ENCODE measurements at places on chromosomes 4 and X. TPM values are rescaled to one million over a fixed set of nuclear protein-coding genes. Genes with fewer than 3 reads are reported as not detected.
A peak's percentile ranks its signal among the peaks of the same experiment; 100 is the strongest.

MED12 gene
- total RNA-seq: 80.8 TPM

ARSD gene
- total RNA-seq: 54.5 TPM

FHDC1 gene
- total RNA-seq: 4.2 TPM

TSPAN5 gene
- total RNA-seq: 14.7 TPM

NAP1L3 gene
- total RNA-seq: 25.4 TPM

- H3K4me1 ChIP-seq: peaks cover 49% of the 10 kb centered on the region
- DNase-seq: no peak
- no peaks in the 10 kb centered on the region for H3K27me3 ChIP-seq
- peaks cover 7% of the 10 kb centered on the region for H3K36me3 ChIP-seq
- peak overlapping the region; percentile 69 for H3K27ac ChIP-seq
Observed at GRCh38 chr4:37995981-37996775, 36.0 kb downstream of the PTTG2 start.

DNA sequence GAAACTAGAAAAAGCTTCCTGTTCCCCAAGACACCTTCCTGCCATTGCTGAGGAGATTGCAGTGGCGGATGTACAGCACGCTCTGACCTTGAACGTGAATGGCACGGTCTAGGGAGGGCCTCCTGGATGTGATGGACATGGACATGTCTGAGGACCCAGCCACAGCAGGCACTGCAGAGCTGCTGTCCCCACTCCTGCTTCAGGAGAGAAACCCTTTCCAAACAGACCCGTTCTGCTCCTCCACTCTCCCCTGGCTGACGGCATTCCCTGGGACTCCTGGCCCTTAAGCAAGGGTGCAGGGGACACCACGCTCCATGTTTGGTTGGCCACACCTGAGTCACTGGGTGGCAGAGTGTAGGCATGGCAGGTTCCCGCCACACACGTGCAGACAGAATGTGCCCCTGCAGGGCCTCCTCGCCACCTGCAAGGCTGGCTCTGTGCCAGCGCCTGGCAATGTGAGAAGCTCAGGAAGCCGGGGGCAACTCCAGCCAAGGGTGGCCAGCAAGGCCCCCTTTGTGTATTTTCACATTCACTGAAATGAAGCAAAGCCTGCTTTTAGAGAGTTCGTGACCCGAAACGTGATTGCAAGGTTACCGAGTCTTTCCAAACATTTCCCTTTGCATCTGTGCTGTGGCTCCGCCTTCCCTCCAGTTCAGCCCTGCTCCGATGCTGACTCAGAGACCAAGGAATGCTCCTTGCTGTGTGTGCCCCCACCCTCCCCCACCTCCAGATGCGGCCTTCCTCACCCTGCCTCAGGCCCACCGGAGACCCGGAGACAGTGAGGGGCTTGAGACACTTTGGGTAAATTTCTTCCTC is 46.1 kb downstream of the HTRA3 start:
- H3K27me3 ChIP-seq: no peaks in the 10 kb centered on the region
- DNase-seq: peak; percentile 37
- peaks cover 42% of the 10 kb centered on the region for H3K4me1 ChIP-seq
- H3K27ac ChIP-seq: peak overlapping the region; percentile 92
- peak overlapping the region; percentile 46 for H3K4me3 ChIP-seq

DNA sequence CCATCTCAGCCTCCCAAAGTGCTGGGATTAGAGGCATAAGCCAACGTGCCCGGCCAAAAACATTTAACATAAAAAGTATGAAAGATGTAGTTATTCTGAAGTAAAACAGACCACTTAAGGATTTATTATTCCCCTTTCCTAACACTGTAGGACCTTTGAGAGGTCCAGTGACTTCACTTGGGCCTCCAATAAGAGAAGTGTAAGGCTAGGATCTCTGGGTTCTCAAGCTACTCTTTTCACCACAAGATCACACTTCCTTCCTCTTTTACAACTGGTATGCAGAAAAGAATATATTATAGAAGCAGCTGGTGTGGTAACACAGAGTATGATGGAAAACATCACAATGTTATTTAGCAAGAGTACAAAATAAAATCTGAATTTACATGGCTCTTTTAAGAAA is 30.2 kb upstream of the CCNG2 start:
- peaks cover 3% of the 10 kb centered on the region for H3K36me3 ChIP-seq
- H3K27ac ChIP-seq: no peak overlapping the region
- H3K4me1 ChIP-seq: peaks cover 36% of the 10 kb centered on the region
- no peaks in the 10 kb centered on the region for H3K27me3 ChIP-seq
- no peak overlapping the region for H3K4me3 ChIP-seq

- no peak overlapping the region for H3K27ac ChIP-seq
- H3K36me3 ChIP-seq: peaks cover 47% of the 10 kb centered on the region
- no peak for DNase-seq
Observed at GRCh38 chr4:3112609-3113469, 38.4 kb downstream of the HTT start.

DNA sequence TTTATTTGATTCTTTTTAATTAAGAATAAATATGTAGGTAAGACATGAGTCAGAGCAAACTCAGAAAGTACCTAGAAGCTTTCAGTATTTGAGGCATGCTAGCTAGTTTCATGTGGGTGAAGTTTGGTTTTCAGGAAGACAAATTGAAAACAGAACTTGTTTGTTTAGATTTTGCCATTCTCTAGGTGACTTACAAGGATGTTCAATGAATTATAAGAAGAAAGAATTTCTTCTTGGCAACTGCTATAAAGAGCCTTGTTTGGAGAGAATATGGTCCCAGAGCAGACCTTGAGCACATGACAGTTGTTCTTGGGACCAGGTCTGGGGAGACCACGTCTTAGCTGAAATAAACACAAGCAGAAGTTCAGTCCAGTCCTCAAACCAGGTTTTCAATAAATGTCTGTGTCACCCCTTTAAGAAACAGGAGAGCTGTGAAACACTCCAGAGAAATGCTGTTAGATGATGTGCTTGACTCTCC is 38.0 kb upstream of the IL21 start:
- peaks cover 9% of the 10 kb centered on the region for H3K4me1 ChIP-seq
- DNase-seq: no peak
- H3K4me3 ChIP-seq: no peak overlapping the region

- peaks cover 13% of the 10 kb centered on the region for H3K4me1 ChIP-seq
- no peak for DNase-seq
- peak overlapping the region; percentile 0 for H3K27ac ChIP-seq
Observed at GRCh38 chrX:48578661-48579128, 4.4 kb downstream of the RBM3 start.

GRCh38 chr4:113815826-113816225 is 54.3 kb upstream of the CAMK2D start:
- no peak overlapping the region for H3K4me3 ChIP-seq
- no peaks in the 10 kb centered on the region for H3K4me1 ChIP-seq
- no peaks in the 10 kb centered on the region for H3K36me3 ChIP-seq
- H3K27ac ChIP-seq: no peak overlapping the region
- H3K27me3 ChIP-seq: no peaks in the 10 kb centered on the region

- H3K4me1 ChIP-seq: no peaks in the 10 kb centered on the region
- H3K27ac ChIP-seq: no peak overlapping the region
- DNase-seq: no peak
- no peaks in the 10 kb centered on the region for H3K36me3 ChIP-seq
- H3K4me3 ChIP-seq: no peak overlapping the region
Observed at GRCh38 chr4:107799669-107800450, 24.9 kb upstream of the SGMS2 start.

- no peak overlapping the region for H3K27ac ChIP-seq
- H3K36me3 ChIP-seq: peaks cover 4% of the 10 kb centered on the region
- H3K27me3 ChIP-seq: no peaks in the 10 kb centered on the region
- peaks cover 4% of the 10 kb centered on the region for H3K4me1 ChIP-seq
- no peak for DNase-seq
- H3K4me3 ChIP-seq: no peak overlapping the region
Observed at GRCh38 chr4:22334155-22334554, 181.7 kb downstream of the ADGRA3 start.

DNA sequence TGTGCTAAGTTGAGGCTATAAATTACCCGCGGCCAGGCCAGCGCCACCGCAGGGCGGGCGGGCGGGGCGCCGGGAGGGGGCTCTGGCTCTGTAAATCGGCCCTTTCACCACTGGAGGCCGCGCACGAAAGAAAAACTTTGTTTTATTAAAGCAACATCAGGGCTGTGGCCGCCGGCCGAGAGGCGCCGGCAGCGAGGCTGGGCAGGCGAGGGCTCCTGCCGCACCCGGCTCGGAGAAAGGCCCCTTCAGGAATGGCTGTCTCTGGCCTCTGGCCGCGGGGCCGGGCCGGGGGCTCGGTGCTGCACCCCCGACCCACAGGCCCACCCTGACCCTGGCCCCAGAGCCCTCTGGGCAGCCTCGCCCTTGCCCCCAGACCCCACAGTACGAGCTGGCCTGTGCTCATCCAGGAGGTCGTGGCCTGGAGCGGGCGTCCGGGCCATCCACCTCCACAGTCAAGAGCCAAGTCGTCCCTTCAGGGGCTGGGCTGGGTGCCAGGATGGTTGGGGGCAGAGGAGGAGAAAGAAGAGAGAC is 29.5 kb upstream of the FGFR3 start:
- H3K27me3 ChIP-seq: no peaks in the 10 kb centered on the region
- no peak overlapping the region for H3K4me3 ChIP-seq
- H3K27ac ChIP-seq: no peak overlapping the region
- H3K36me3 ChIP-seq: no peaks in the 10 kb centered on the region
- H3K4me1 ChIP-seq: peaks cover 24% of the 10 kb centered on the region

GRCh38 chr4:173424899-173425805 is 26.2 kb upstream of the SCRG1 start:
- H3K36me3 ChIP-seq: no peaks in the 10 kb centered on the region
- H3K27ac ChIP-seq: no peak overlapping the region
- DNase-seq: no peak
- H3K27me3 ChIP-seq: no peaks in the 10 kb centered on the region
- H3K4me1 ChIP-seq: peaks cover 5% of the 10 kb centered on the region

DNA sequence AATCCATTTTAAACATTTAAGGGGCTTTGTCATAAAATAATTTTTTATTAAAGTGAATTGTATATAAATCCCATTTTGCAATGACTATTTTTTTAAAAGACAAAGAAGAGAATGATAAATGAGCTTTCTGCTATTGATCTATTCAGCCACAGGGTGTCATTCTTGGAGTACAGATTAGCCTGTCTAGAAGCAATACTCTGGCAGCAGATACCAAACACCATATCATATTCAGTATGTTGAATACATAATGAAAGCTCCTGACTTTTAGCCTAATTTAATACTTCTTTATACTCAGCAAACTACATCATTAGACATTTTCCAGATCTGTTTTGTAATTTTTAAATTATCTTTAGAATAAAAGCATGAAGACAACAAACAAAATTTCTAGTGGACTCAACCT is 496.3 kb downstream of the PDGFC start:
- no peak overlapping the region for H3K4me3 ChIP-seq
- DNase-seq: no peak
- H3K27ac ChIP-seq: peak overlapping the region; percentile 50
- no peaks in the 10 kb centered on the region for H3K27me3 ChIP-seq
- H3K4me1 ChIP-seq: peaks cover 16% of the 10 kb centered on the region

DNA sequence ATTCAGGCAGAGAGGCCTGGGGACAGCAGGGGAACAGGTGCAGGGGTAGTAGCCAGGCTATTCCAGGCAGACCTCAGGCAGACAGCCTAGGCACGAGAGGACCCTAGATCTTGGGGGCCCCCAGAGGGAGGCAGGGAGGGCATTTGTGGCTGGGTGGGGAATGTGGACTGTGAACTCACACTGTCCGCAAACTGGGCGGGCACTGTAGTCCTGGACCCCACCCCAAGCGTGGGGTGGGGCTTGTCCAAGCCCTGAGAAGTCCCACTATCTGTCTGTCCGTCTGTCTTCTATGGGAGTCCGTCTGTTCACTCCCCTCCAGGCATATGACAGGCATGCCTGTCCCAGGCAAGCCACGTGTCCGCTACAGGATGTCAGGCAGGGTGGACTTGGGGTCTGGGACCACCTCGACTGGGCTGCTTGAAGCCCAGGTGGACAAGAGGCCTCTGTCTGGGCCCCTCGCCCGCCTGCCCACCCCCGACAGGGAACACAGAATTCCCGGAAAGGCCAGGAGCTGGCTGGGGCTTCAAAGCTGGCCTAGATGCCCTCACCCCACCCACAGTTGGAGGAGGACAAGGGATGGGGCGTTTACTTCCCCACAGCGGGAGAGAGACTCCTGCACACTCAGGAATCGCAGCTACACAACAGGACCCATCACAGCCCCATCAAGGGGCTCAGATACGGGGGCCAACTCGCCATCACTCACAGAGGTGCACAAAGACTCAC is at the start of gene SLC38A5:
Gene SLC38A5, minus strand, starts transcription at position 151 of the 723 bp plus-strand sequence. CDS start 2,336 bp downstream, outside the sequence.
- DNase-seq: no peak
- H3K36me3 ChIP-seq: no peaks in the 10 kb centered on the region
- H3K27ac ChIP-seq: peak within 1 kb of the TSS; percentile 60

DNA sequence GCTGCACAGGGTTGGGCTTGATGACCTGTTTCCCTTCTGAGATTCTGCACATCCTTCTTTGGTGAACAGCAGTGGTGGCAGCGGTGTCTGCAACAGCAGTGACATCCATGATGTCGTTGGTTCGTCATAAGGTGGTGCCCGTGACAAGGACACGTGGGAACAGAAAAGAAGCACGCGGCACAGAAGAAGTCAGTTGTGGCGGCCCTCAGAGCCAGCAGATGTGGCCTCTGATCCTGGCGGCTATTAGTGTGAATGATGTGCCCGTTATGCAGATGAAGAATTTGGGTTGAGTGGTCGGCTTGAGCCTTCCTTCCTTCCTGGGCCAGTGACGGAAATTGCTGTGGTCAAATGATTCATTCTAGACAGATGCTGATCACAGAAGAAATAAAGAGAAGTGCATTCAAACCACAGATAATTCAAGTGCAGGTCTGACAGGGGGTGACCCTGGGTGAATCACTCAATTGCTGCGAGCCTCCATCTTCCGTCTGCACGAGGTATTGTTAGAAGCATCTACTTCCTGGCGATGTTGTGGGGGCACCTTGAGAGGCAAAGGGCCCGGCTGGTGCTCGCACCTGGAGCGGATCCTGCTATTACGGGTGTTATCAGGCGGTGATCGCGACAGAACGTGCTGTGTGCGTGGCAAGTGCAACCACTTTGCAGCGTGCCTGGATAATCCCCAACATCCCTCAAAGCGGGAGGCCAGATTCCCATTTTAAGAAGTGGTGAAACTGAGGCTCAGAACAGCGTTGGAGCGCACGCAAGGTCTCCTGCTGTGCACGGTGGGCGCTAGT is 215.2 kb upstream of the PSAPL1 start:
- no peak overlapping the region for H3K4me3 ChIP-seq
- H3K27me3 ChIP-seq: peaks cover 2% of the 10 kb centered on the region
- H3K36me3 ChIP-seq: no peaks in the 10 kb centered on the region
- no peak for DNase-seq

- no peaks in the 10 kb centered on the region for H3K27me3 ChIP-seq
- H3K36me3 ChIP-seq: peaks cover 1% of the 10 kb centered on the region
- H3K27ac ChIP-seq: no peak overlapping the region
- DNase-seq: no peak
Observed at GRCh38 chr4:76556452-76556851, 121.4 kb downstream of the SHROOM3 start.

DNA sequence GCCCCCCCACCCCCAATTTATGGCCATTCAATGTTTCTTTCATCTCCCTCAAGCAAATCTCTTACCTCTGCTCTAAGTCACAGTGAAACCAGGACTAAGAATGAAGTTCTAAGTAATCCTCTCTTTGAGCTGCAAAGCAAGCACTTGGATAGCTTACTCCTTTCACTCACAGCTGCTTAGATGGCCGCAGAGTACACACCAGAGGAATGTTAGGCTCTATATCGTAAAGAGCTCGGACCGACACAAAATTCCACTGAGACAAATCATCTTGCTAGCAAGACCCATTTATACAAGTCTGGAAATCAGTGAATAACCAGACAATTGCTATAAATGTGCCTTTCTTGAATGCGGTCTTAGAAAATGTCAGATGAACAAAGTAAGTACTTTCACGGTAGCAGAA is 135.0 kb downstream of the IDS start:
- no peak for DNase-seq
- H3K27me3 ChIP-seq: no peaks in the 10 kb centered on the region
- H3K27ac ChIP-seq: no peak overlapping the region

GRCh38 chr4:73735231-73735630 is 5.1 kb upstream of the CXCL8 start:
- no peaks in the 10 kb centered on the region for H3K36me3 ChIP-seq
- no peak for DNase-seq
- H3K4me3 ChIP-seq: no peak overlapping the region

Measured in mesothelial cell of epicardium (in vitro differentiated cells).